ENCODE measurements at places on chromosomes 3 and 15.

GRCh38 chr15:82014989-82015388 lies 30.8 kb downstream of the MEX3B start:
- DNase-seq = no peak

GRCh38 chr3:117748131-117748530 lies 1038.6 kb downstream of the TUSC7 start:
- DNase-seq = no peak

DNA sequence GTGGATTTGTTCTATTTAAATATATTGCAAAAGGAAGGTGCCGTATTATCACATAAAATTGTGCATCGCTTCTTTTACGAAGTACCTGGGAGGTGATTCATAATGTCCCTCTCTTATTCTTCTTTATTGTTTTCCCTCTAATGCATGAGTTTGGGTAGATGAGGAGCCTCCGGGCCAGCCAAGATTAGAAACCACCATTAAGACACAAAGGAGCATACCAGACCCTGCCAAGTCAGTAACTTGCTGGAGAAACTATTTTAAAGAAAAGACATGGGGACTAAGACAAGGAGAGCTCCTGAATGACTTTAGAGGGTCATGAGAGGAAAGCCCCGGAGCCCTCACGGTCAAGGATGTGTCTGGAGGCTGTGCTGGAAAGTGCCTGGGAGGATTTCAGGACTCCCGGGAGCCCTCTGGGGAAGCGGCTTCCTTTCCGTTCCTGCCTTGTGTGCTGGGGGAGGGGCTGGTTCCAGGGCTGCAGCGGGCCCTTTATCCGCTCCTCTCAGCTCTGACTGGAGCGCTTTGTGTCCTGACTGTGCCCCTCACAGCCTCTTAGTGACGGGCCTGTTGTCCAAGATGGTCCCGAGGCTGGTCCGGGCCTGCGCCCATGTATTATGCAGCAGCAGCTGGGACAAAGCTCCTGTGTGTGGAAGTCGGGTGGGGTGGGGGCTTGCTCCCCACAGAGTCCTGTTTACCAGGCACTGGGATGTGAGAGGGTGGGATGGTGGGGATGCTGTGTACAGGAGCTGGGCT lies 35.7 kb downstream of the CORO2B start:
- DNase-seq = peak; percentile 88

- no peak for DNase-seq
Observed at GRCh38 chr15:50117431-50118027, 1.5 kb downstream of the ATP8B4 start.

GRCh38 chr15:49758856-49759255 lies 138.0 kb downstream of the DTWD1 start:
- DNase-seq = no peak

DNA sequence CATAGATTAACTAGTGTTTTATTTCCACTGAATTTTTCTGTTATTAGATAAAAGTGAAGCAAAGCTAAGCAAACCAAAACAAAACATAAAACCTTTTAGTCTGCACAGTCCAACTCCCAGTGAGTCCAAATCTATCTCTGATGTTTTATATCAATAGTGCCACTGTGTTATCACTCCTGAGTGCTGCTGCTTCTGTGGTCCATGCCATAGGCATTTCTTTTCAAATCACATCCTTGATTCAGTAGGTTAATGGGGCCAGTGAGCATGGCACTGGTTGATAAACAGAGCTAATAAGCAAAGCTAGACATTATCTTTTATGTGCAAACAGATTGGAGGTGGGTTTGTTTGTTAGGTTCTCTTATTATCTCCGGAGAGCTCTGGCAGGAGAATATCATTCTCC lies 30.0 kb downstream of the RBMS3 start:
- DNase-seq = no peak

DNA sequence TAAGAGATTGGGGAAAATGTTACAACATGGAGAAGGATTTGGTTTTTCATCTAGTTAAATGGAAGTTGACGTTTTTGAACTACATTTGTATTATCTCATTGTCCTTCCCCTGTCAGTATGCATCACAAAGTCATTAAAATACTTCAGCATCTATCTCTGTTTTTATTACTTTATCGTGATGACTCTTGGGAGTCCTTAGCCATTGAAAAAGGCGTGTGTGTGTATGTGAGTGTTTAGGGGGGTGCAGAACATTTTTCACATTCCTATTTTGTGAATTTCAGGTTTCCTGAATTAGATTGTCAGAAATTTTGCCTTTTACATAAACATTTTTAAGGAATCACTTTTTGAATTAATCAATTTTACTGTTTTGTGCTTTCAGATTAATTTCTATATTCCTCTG lies 360.6 kb upstream of the SGO1 start:
- no peak for DNase-seq

DNA sequence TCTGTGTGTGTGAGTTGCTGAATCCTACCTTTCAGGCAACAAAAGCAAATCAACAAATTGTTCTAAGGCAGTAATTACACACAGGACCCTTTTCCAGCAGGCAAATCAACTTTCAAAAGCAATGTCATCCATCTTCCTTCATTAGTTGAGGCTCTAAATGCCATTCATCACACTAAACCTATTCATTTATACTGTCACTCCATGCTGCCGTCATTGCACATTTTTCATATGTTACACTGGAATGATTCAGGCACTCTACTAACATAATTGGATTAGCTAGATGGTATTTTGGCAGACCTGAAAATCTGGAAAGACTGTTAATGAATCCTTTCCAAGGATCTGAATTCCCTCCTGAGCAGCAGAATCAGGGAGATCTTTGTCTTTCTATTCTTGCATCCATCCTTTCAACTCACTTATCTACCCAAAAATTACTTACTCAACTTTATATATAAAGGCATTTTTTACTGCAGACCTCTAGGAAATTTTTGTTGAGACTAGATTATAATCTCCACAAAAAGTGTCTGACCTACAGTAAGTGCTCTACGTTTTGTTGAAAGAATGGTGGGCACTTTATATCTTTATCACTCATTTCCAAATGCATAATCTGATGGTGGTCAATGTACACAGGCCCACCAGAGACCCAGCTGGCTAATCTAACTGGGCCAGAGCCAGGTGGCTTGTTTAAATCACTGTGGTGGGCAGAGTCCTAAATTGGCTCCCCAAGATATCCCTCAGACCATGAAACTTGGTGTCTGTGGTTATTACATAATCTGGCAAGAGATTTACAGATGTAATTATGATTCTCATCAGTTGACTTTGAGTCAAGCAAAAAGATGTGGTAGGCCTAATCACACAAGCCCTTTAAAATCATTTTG lies 25.0 kb downstream of the MIX23 start:
- DNase-seq = no peak

GRCh38 chr3:195893516-195893915 lies 14.8 kb downstream of the TNK2 start:
- no peak for DNase-seq

DNA sequence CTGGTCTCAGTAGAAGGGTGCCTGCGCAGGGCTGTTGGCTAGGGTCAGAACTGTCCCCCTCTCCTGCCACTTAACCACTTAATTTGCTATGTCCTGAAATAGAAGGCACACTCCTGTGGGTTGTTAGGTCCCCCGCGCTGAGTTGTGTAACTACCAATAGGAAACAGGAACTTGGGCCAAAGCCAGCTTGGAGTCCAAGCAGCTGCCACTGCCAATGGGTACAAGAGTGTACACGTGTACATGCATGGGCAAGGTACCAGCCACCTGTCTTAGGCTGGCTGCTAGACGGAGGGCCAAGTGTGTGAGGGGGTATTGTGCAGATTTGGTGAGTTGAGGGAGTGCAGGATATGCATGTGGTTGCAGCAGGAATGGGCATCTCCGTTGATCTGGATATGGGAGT lies 29.7 kb upstream of the POLG start:
- no peak for DNase-seq

GRCh38 chr15:101388046-101388445 lies 93.0 kb upstream of the SNRPA1 start:
- DNase-seq = no peak

DNA sequence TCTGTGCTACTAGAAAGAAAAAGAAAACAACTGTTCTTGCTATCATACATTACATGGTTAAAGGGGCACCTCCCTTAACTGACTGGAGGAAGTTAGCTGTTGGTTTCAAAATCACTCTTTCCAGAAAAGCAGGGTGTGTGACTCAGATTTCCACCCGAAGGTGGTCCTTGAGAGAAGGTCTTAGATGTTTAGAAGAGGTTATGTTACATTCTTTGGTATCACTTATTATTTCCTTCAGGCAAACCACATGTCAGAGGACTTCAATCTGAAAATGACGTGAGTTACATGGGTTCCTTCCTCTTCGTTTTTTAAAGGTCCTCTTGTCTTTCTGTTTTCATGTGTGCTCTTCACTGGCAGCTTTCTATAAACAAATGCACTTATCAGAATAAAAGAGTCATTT lies 307.9 kb upstream of the CBLB start:
- no peak for DNase-seq

- DNase-seq = no peak
Observed at GRCh38 chr3:22228705-22229104, 477.7 kb upstream of the ZNF385D start.

- no peak for DNase-seq
Observed at GRCh38 chr3:5126586-5126985, 4.5 kb downstream of the ARL8B start.

- no peak for DNase-seq
Observed at GRCh38 chr15:23835953-23836352, 148.8 kb upstream of the NDN start.

All from GM23338 (cell line).